ENCODE measurements at places on chromosomes 2 and 18. TPM values are rescaled to one million over a fixed set of nuclear protein-coding genes. Genes with fewer than 3 reads are reported as not detected.

DNA sequence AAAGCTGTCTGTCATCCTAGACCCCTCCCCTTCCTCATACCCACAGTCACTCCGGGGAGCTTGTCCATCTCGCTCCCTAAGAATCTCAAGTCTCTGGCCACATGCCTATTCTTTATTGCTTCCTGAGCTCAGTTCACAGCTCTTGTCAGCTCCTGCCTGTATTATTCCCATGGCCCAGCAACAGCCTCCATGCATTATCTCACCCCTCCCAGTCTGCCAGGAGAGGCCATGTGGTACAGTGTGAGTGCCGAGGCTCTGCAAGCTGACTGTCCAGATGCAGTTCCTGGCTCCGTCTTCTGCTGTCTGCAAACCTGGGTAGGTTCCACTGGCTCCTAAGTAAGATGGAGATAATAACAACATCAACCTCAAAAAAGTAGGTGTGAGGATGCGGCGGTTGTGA lies 79.7 kb downstream of the MRPS9 start:
- DNase-seq: no peak

Gene GLS
- 162 TPM for total RNA-seq

DNA sequence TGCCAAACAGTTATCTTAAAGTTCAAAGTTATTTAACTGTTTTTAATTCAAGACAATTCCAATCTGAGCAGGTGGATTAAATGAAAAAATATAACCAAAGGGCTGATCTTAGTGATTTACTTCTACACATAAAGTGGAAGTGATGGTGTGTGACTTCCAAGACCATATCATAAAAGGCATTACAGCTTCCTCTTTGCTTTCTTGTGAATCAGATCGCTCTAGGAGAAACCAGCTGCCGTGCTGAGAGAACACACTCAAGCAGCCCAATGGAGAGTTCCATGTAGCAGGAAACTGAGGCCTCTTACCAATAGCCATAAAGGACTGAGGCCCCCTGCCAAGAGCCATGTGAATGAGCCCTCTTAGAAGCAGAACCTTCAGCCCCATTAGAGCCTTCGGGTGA lies 197.4 kb downstream of the NBAS start:
- DNase-seq: no peak

Gene NT5C1B
- total RNA-seq: not detected

DNA sequence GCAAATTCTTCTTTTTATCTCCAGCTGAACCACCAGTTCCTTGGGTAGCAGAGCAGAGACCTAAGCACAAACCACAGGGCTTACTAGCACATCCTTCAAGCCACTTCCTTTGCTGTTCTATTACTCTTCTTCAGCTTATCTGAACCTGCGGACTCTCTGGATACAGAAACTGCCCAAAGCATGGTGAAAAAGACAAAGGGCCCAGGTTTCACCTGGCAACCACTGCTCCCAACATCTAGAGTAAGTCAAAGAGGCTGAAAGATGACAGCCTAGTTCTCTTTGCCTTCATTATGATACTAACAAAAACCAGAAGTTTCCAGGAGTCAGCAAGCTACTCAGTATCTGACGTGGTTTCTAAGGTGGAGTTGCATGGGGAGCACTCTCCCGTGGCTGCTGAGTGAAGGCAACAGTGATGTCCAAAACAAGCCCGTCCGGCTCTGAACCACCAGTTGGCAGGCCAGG lies 43.4 kb downstream of the KANSL3 start:
- DNase-seq: peak; percentile 65

DNA sequence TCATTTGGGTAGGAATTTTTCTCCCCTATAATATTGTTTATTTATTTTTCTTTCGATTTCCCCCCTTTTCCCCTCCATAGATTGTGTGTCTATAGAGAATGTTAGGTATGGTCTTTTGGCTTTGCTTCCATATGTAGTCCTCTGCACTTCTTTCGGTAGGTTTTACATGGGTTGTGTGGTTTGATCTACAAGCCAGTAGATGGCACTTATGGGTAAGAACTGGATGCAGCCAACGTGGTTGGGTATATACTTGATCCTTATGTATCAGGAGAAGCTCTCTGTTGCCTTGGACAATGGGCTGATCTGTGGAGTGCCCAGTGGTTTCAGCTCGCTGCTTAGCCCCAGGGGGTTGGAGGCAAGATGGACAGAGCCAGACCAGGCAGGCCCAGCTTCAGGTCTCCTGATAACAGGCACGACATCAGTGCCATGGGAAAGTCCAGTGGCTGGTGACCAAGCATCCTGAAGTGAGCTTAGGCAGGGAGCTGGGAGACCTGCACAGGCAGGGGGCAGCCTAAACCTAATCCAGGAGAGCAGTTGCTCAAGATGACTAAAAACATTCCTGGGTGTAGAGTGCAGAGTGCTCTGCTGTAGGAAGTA lies 488.3 kb downstream of the CCDC85A start:
- no peak for DNase-seq

Measured in activated CD8-positive, alpha-beta T cell treated with anti-CD3 and anti-CD28 coated beads, Interleukin-2, amount 10 ng/mL, durations not matched to agents 7 days and 5 days (primary cell).